Colonic mucosa (tissue), 4 donors: ENCODE measurements at places on chromosomes 5 and 9. TPM values are rescaled to one million over a fixed set of nuclear protein-coding genes. Genes with fewer than 3 reads are reported as not detected.

Gene PLPPR1
- 0.25 TPM for total RNA-seq

Gene GRIN3A
- 0.45 TPM for total RNA-seq

Gene DIRAS2
- total RNA-seq, result not detected

Gene LECT2
- not detected for total RNA-seq

Gene CAMK2A
- total RNA-seq, result 0.05 TPM

Gene AGGF1
- 16.9 TPM for total RNA-seq

Gene PLEKHG4B
- 0.05 TPM for total RNA-seq

Gene HINT1
- total RNA-seq, result 288 TPM

Gene NR5A1
- total RNA-seq, result not detected

Gene ZBTB5
- 9.7 TPM for total RNA-seq

Gene PCDHB14
- 1.8 TPM for total RNA-seq

Gene SPARC
- 258 TPM for total RNA-seq

Gene IFNK
- not detected for total RNA-seq

Gene TMEM174
- not detected for total RNA-seq

Gene FAT2
- not detected for total RNA-seq

Gene LRRTM2
- total RNA-seq, result 0.35 TPM

Gene MYO10
- total RNA-seq, result 61.9 TPM

Gene SPINK13
- not detected for total RNA-seq

Gene SSBP2
- total RNA-seq, result 11.1 TPM

Gene NR2F1
- 2.9 TPM for total RNA-seq

Gene ZNF454
- total RNA-seq, result 1.4 TPM

Gene FBXO10
- total RNA-seq, result 2.7 TPM

Gene TNFSF15
- 0.84 TPM for total RNA-seq

Gene STK32A
- 0.77 TPM for total RNA-seq

Gene SERF1A
- 8.9 TPM for total RNA-seq

Gene ABLIM3
- total RNA-seq, result 2.3 TPM

Gene CCDC152
- not detected for total RNA-seq

Gene ESM1
- total RNA-seq, result not detected

Gene WDR31
- 3.5 TPM for total RNA-seq

Gene FPGS
- 31.6 TPM for total RNA-seq

Gene DRD1
- 0.10 TPM for total RNA-seq

Gene SH3RF2
- 58.2 TPM for total RNA-seq

Gene ITK
- total RNA-seq, result 2.5 TPM

Gene DOCK2
- 4.8 TPM for total RNA-seq

Gene CAPSL
- not detected for total RNA-seq

Gene TRIM14
- total RNA-seq, result 44.6 TPM

Gene MEIKIN
- not detected for total RNA-seq

Gene C5orf52
- total RNA-seq, result 5.5 TPM

Gene PCDHA7
- total RNA-seq, result 0.10 TPM

Gene SLCO4C1
- total RNA-seq, result 2.9 TPM
